Pons (tissue), 1 donor: ENCODE measurements at places on chromosomes 16 and 17.
A peak's percentile ranks its signal among the peaks of the same experiment; 100 is the strongest.

- no peak for DNase-seq
Observed at GRCh38 chr16:67539691-67540635, 11.3 kb downstream of the RIPOR1 start.

DNA sequence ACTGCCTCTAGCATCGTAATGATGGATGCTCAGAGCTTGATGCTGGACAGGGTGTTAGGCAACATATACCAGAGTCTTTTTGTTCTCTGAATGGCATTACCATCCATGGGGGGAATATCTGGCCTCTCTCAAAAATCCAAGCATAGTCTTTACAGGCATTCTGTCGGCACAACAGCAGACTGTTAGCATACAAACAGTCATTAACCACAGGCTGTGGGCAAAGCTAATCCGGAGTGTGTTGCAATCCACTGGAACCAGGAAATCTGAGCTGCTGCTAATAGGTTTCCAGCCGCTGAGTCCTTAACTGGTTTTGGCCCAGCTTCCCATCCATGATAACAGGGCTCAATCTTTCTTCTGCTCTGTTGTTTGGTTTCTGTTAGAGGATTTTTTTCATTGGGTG, 371.9 kb downstream of the HS3ST3B1 start:
- no peak for DNase-seq

GRCh38 chr16:1645914-1646525, 32.1 kb upstream of the JPT2 start:
- DNase-seq = no peak

- DNase-seq = peak; percentile 12
Observed at GRCh38 chr17:80036715-80037477, 454 bp downstream of the CCDC40 start.

DNA sequence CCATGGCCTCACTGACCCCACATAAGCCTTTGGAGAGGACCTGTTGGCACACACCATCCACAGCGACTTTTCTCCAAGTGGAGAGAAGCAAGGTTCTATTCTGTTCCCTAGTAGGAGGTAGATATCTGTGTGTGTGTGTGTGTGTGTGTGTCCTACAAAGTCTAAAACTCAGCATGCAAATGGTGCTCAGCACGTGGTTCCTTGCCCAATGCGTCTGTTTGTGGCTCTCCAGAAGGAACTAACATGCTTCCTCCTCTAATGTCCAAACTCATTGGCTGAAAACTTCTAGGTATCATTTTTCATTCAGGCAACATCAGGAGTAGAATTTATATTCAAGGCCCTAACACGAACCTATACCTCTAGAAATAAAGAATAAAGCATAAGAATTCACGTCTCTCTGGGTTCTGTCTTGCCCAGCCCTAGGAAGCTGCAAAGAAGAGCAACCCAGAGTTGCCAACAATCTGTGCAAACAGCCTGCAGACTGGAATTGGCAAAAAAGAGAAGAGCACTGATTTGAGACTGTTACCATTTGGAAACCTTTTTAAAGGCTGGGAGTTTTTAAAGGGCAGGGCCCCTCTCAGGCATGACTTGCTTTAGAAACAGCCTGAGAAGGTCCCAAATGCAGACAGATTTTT, 25.5 kb downstream of the MAP3K14 start:
- peak; percentile 75 for DNase-seq

GRCh38 chr17:59178266-59178985, 22.9 kb downstream of the PRR11 start:
- no peak for DNase-seq

DNA sequence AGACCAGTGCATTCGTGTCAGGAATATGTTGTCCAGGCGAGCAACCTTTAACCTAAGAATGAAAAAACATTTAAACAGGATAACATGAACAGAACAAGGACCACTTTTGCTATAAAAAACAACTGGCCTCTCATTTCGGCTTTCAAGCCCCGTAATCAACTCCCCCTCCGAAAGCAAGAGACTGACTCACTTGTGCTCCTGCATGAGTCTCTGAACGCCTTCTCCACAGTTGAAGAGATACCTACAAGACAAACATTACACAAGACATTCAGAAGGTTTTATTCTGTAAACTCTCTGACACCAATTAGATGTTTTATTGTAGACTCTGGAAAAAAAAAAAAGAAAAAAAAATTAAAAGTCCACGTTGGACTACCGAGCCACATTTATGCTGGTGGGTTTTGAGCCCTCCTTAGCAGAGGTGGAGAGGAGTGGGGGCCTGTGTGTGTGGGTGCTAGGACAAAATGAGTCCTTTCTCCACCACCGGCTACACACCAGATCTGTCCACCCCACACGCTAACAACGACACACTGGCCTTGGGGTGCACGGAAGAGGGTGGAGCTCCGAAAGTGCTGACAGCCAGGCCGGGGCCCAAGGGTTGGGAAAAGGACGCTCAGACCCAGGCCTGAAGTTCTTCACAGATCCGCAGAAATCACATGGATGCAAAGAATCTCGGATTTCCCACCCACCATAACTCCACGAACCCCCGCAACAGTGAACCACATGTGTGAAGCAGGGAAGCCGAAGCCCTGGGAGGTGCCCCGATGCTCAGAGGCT, 759 bp downstream of the ELAC2 start:
- no peak for DNase-seq

GRCh38 chr16:66953462-66954096, 7.5 kb upstream of the CES3 start:
- DNase-seq = no peak

- no peak for DNase-seq
Observed at GRCh38 chr17:44543213-44543904, 13.9 kb upstream of the FZD2 start.

- DNase-seq = no peak
Observed at GRCh38 chr17:50514936-50515702, 6.9 kb downstream of the MYCBPAP start.

DNA sequence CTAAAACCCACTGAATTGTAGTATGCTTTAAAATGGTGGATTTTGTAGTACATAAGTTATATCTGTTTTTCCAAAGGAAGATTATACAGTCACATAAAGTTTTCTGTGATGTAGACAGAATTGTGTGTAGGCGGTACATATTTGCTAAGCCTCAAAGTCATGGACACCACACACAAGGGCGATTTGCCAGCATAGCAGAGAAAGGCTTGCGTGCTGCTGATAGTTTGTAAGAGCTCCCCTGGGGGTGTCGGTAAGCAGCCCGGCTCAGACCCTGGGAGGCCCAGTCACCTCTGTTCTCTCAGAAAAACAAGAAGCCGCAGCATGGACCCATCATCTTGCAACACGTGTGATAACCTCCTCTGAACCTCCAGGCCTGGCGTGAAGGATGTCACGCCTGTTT, 38.3 kb upstream of the AKTIP start:
- DNase-seq = no peak

DNA sequence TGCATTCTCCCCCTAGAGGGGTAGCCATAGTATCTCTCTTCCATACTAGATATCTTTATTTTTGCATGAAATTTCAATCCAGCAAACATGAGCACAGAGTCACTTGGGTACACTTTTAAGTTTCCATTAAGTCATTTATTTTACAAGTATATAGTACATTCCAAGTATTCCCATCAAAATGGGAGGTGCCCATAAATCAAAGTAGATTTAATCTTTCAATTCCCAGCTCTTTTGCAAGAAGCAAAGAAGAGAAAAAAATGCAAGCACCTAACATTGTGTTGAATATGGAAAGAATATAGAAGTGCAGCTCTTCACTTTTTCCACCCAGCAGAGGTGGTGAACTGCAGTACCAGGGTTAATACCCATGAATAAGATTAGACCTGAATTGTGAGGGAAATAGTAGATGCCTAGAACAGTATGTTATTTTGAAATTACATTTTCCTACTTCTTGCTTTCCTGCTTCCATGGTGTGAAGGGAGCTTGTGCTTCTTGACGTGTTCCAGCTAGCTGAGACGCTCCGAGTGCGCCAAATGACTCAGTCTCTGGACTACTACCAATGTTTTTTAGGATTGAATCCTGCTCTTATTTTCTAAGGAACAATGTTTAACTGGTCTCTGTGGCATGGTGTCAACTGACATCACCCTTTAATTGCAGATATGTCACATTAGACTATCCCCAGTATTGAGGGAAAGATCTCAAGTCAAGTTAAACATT, 151.1 kb upstream of the MAF start:
- DNase-seq = peak; percentile 22

GRCh38 chr16:46591257-46591656, 29.9 kb downstream of the SHCBP1 start:
- DNase-seq = no peak
